ENCODE measurements at places on chromosomes 6 and 20.
A peak's percentile ranks its signal among the peaks of the same experiment; 100 is the strongest.

GRCh38 chr20:47727170-47727880 is 58.0 kb downstream of the SULF2 start:
- DNase-seq = peak; percentile 44

- no peak for DNase-seq
Measured at GRCh38 chr6:146498309-146498708, 45.3 kb upstream of the RAB32 start.

GRCh38 chr20:51831866-51832265 is 29.5 kb upstream of the SALL4 start:
- DNase-seq = no peak

GRCh38 chr20:47419953-47420514 is 63.5 kb upstream of the ZMYND8 start:
- no peak for DNase-seq

- DNase-seq = no peak
Measured at GRCh38 chr6:131972741-131973140, 21.6 kb upstream of the CCN2 start.

DNA sequence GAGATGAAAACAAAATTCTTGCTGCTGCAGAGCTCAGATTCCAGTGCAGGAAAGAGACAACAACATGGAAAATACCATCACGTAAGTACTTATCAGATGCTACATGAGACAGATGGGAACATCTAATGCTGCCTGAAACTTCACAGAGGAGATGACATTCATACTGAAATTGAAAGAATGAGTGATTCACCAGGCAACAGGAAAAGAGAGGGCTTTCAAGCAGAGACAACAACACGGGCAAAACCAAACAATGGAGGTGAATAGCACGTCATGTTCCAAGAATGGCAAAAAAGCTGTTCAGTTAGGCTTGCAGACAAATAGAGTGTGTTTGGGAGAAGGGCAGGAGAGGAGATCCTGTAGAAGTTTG is 39.3 kb downstream of the GTF2H5 start:
- DNase-seq = no peak

GRCh38 chr6:106885679-106886078 is 88.8 kb downstream of the CD24 start:
- DNase-seq = no peak

- DNase-seq = no peak
Measured at GRCh38 chr6:1864496-1864895, 254.8 kb downstream of the FOXC1 start.

DNA sequence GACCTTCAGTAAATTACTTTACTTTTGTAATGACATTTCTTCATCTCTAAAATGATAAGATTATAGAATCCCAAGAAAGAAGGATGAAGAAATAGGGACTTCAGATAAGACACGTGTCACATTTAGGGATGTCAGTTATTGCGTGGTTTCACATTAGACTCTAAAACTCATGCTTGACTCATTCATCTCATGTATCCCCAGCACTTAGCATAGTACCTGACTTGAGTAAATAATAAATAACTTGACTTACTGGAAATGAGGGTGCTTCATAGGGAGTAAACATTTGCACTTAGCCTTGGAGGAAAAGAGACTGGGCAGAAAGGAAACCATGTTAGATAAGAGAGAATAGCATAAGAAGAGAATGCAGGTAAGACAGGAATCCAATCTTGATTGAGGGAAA is 37.2 kb downstream of the VTA1 start:
- no peak for DNase-seq

- no peak for DNase-seq
Measured at GRCh38 chr20:22407237-22408193, 176.9 kb downstream of the FOXA2 start.

- no peak for DNase-seq
Measured at GRCh38 chr6:40074306-40075055, 140.2 kb upstream of the MOCS1 start.

GRCh38 chr6:20400456-20401204 is 1.0 kb upstream of the E2F3 start:
- no peak for DNase-seq

- no peak for DNase-seq
Measured at GRCh38 chr6:131216246-131216645, 81.0 kb downstream of the AKAP7 start.

DNA sequence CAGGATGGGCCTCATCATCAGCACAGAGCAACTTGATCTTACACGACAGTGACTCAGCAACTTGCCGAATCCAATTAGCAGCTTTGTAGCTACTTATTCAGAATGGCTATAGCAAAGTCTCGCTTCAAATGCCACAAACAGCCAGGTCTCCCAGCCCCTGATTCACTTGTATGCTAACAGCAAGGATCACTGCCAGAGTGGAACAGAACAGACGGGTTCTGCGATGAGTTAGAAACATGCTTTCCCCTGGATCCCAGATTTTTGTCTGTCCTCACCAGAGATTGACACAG is 254.4 kb downstream of the NRN1 start:
- DNase-seq = no peak

- DNase-seq = no peak
Measured at GRCh38 chr20:1652960-1653359, 4.6 kb downstream of the SIRPG start.

DNA sequence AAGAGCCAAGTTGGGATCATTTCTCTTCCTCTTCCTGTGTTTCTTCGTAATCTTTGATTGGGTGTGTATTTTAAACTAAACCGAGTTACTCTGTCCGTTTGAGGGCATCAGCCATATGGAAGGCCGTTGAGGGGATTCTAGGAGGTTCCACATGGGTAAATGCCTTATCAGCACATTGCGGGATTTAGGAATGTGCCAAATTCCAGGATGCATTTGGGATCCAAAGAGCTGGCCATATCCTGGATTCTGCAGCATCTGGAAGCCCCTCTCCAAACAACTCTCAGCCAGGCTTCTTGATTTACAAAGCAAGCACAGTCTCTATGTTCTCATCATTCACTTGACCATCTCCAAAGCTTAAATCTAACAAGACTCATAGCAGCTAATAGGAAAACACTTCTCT is 67.6 kb upstream of the RIN2 start:
- no peak for DNase-seq

DNA sequence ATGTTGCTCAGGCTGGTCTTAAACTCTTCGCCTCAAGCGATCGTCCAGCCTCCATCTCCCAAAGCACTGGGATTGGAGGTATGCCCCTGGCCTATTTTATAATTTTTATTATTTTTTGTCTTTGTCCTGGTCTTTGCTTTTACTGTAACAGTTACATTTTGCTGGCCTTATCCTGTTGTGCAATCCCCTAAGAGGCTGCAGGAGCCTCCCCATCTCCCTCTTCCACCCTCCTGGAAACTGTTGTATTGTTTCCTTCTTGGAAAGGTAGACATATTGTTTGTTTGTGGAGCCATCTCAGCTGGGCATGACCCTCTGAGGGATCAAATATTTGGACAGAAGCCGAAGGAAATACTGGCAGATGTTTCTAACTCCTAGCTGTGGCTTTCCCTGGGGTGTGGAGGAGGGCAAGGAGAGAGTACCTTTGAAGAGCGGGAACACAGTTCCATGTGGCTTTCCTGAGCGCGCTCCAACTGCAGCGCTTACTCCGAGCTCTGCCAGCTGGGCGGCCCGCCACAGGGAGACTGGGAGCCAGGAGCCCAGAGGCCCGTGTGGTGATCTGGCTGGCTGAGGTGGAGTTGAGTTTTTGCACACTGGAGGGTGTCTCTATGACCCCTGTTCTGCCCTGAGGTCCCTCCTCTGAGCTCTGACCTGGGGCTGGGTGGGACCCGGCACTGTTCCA is 4.9 kb downstream of the MAPK13 start:
- no peak for DNase-seq

DNA sequence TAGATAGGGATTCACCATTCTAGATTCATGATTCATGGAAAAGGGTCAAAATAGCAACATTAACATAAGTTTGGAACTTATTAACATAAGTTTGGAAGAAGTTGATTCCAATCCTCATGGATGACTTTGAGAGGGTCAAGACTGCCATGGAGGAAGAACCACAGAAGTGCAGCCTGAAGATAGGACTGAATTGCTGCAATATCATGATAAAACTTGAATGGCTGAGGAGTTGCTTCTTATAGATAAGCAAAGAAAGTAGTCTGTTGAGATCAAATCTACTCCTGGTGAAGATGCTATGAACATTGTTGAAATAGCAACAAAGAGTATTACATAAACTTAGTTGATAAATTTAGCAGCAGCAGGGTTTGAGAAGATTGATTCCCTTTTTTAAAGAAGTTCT is 62.2 kb downstream of the GMDS start:
- no peak for DNase-seq

DNA sequence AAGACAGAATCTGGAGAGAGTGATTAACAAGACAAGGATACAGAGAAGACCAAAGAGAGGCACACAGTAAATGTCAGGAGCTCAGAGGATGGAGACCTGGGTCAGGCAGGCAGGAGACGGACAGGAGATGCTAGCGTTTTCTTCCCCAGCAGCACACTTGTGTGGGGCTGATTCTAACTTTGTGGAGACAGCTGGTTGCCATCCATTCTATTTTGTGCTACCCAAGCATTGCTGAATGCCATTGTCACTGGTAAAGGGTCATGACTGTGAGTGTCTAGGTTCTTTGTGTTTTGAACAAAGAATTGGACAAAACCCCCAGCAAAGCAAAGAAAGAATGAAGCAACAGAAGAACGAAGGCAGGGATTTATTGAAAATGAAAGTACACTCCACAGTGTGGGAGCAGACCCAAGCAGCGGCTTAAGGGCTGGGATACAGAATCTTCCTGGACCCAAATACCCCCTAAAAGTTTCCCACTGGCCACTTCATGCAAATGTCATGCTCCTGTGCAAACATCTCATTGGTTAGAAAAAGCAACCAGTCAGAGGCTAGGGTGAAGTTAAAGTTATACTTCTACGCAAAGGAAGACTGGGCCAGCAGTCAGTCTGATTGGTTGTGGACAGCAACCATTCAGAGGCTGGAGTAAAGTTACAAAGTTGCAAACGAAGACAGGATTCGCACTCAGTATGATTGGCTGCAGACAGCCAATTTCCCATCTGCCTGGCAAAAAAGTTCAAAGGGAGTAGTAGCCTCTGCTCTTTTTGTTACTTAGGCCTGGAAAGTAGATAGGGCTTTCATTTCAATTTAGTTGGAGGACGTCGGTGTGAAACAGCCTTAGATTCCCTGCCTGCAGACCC is 17.5 kb downstream of the PTK7 start:
- DNase-seq = no peak

GRCh38 chr6:156464100-156464878 is 312.9 kb upstream of the ARID1B start:
- no peak for DNase-seq

DNA sequence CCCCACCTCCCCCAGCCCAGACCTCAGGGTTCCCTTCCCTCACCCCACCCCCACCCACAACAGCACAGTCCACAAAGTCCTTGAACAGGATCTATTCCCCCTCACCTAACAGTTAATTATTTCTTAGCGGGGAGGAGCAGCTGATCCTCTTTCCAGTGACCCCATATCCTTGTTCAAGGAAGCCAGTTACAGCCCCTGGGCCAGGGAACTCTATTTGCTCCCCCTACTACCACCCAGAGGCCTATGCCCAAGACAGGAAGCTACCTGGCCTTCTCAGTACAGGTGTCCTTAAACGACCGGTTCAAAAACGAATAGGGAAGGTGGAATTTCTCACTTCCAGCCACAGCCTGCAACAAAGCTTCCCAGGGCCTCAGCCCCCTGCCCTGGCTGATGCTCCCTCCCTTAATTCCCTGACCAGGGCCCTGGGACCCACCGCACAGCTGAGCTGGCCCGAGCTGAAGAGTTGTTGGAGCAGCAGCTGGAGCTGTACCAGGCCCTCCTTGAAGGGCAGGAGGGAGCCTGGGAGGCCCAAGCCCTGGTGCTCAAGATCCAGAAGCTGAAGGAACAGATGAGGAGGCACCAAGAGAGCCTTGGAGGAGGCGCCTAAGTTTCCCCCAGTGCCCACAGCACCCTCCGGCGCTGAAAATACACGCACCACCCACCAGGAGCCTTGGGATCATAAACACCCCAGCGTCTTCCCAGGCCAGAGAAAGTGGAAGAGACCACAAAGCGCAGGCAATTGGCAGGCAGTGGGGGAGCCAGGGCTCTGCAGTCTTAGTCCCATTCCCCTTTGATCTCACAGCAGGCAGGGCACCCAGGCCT is 778 bp downstream of the MCCD1 start:
- DNase-seq = no peak

DNA sequence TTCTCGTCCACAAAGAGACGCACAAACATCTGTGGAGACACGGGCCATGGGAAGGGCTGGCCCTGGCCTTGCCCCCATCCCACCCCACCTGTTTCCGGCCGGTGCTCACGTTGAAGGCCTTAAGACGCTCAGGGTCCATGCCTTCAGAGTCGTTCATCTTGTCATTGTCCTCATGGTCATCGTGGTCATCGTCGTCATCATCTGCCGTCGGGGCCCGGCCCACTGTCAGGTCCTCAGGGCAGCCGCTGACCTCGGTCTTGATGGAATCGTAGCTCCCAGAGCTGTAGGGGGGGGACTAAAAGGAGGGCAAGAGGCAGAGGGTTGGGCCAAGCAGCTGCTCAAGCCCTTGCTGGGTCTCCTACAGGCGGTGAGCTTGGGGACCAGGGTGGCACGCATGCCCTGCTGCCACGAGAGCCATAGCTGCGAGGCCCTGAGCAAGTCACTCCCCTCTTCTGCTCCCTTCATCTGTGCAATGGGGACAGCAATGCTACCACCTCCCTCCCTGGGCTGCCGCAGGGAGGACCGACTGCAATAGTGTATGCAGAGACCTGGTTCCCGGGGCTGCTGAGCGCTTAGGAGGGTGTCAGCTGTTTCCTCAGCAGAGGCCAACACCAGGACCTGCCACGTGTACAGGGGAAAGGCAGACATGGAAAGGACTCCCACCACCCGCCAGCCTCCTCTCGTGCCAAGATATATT is 95.5 kb downstream of the ASXL1 start:
- DNase-seq = no peak

DNA sequence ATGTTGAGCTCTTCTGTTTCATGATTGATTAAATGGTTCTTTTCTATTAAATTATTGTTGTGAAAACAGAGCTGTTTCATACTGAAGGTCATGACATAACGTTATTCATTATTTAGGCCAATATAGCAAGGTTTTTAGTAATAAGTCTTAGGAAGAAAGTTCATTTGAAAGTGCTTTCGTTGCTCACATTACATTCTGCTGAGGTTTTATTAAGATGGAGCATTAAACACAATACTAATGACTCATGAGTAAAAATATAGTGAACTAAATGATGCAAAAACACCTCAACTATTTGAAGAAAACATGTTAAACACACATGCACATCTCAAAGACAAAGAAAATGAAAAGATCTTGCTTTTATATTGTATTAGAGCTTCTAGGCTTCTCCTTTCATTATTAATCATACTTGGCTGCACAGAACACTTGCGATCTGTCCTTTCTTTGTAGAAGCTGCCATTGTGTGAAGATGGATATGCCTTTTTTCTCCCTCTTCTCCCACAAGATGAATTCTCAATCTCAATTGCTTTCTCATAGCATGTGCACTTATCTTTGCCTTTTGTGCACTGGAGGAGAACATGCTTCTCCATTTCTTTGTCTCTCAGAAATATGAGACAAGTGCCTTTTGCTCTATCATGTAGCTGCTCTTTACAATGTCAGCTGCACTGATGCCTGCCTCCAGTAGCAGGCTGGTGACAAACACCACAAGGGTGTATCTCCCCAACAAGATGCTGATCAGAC is 312.4 kb downstream of the PHF3 start:
- DNase-seq = no peak
